Mucosa of descending colon (tissue), 3 donors: ENCODE measurements at places on chromosomes 7 and 10. TPM values are rescaled to one million over a fixed set of nuclear protein-coding genes. Genes with fewer than 3 reads are reported as not detected.

DNA sequence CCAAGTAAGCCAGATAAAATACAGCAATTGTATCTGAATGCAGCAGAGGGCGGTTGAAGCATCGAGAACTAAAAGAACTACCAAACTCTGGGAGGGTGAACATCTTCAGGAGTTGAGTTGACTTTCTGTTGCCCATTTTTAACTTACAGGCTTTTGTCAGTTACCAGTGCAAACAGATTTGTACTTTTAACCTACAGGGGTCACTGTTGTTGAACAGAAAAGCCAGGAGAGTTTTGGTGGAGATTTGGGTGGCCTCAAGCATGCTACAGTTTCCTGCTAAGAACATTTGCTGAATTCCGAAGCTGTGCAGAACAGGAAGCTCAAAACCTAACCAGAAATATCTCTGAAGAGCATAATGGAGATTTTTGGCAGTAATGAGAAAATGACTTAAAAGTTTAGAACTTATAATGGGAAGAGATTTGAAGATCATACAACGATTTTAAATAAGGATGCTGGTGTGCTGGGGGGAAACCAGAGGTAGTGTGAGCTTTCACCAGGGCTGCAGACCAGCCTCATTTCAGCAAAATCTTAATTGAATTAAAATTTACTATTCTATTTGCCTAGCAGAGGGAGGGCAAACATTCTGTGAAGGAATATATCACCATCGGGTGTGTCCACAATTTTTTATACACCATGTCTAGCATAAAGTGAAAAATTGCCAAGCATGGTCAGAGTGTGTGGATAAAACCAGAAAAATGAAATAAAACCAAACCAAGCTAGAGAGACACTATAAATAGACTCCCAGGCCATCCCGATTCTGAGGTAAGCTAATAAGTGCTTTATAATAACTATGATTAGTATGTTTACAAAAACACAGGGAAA, 208.6 kb upstream of the CCDC6 start:
- peak; percentile 35 for DNase-seq

DNA sequence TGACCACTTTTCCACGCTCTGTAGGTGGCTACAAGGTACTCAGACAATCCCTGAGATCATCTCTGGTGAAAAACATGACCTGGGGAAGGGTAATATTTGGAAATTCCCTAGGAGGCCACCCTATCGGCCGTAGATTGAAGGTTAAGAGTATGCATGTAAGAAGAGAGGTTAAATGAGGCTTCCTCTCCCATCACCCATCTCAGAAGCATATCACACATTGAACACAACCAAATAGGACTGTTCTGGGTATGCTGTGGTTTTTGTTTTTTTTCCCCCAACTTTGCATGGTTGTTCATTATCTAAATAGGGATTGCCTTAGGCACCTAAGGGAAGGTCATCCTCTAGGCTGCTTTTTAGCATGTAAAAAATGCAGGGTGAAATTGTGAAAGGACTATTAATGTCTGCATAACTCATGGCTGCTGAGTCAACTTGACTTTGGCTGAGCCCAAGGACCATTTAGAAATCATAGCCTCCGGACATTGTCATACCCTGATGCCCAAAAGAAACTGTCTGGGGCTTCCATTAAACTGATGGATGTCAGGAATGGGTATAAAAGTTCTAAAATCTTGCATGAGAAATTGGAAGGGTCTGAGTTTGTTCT, 24.7 kb upstream of the ST8SIA6 start:
- no peak for DNase-seq

Gene PDE1C
- 2.5 TPM for total RNA-seq

DNA sequence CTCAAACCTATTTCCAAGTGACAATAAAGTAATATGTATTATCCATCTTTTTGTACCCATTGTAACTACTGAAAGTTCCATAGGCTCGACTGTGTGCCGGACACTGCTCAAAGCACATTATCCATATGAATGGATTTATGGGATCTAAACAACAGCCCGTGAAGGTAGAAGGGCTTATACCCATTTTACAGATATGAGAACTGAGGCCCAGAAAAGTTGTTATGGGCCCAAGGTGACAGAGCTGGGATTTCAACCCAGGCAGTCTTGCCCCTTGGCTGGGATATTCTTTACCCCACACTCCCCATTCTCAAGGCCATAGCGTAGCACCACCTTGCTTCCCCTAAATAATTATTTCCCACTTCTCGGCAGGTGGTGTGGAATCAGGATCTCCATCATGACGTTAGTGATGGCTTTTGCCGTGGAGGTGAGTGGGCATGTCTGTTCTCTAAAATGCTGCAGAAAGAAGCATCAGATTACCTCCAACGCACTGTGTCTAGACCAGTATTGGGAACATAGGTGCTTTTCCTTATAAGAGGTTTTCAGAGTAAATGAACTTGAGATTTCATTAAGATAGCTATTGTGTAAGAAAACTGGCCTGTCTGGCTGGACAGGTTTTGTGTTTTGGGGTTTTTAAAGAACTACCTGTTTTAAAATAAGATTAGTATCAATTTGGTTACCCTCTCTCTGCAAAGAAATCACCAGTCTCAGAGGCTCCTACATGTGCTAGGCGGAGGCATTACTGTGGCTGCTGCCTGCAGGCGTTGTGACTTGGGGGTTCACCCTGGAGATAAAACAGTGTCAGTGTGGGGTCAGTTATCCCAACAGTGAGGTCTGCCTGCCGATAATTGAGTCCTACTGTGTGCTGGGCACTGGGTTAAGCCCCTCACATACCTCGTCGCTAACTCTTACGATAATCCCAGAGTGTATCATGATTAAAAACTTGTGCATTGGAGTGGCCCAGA, 85.1 kb upstream of the SDK1 start:
- no peak for DNase-seq

- DNase-seq: no peak
Measured at GRCh38 chr10:50508315-50509051, 115.3 kb downstream of the SGMS1 start.

DNA sequence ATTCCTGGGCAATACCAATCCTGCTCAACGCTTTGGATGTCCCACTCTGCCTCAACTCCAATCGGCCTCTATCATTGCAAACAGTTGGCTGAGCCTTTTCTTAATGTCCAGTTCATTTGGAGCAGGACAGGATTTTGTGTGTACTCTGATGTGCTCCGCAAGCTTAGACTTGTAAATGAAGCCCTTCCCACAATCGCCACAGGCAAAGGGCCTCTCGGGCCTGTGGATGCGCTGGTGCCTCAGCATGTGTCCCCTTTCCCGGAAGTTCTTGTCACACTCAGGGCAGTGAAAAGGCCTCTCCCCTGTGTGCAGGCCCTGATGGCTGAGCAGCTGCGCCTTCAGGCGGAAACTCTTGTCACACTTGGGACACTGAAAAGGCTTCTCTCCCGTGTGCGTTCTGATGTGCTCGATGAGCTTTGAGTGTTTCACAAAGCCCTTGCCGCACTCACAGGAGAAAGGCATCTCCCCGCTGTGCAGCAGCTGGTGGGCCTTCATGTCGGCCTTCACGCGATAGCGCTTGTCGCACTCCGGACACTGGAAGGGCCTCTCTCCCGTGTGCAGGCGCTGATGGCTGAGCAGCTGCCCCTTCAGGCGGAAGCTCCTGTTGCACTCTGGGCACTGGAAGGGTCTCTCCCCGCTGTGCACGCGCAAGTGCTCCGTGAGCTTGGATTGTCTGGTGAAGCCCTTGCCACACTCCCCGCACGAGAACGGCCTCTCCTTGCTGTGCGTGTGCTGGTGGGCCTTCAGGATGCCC, 20.0 kb downstream of the ZNF786 start:
- no peak for DNase-seq

Gene MMD2
- total RNA-seq: 0.47 TPM
